ENCODE measurements at places on chromosomes 4 and X.

DNA sequence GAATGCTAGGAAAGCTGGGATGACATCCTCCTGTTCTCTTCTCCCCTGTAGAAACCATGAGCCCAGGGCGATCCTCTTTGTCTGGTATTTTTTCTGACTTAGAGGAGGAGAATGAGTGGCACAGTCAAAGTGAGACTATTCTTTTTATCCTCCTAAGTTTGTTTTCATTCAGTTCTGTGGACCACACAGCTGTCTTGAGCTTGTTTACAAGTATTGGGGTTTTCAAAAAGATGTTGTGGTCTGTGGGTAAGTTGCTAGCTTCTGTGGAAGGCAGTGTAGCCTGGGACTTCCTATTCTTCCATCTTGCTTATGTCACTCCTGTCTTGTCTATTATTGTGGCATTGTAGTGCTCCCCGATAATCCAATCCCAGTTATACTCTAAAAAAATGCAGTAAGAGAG lies 223.0 kb downstream of the PAPSS1 start:
- no peak for ATAC-seq

GRCh38 chrX:107603429-107604159 lies 24.7 kb upstream of the PRPS1 start:
- ATAC-seq: no peak

GRCh38 chr4:2177443-2178093 lies 64.4 kb downstream of the HAUS3 start:
- ATAC-seq: no peak

DNA sequence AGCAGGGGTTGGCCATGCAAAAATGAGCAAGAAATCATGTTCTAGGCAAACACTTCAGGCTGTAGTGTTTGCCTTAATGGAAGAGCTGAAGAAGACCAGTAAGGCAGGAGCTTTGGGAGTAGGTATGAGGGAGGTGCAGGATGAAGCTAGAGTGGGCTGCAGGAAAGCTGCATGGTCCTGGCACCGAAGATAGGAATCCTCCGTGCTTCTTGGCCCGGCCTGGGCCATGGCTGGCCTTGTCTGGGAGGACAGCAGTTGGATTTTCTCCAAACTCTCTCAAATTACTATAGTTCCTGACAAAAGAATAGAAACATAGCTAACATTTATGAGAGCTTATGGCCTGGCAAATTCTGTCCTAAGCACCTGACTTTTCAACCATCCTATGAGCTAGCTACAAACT lies 116.5 kb downstream of the UCHL1 start:
- ATAC-seq: no peak

DNA sequence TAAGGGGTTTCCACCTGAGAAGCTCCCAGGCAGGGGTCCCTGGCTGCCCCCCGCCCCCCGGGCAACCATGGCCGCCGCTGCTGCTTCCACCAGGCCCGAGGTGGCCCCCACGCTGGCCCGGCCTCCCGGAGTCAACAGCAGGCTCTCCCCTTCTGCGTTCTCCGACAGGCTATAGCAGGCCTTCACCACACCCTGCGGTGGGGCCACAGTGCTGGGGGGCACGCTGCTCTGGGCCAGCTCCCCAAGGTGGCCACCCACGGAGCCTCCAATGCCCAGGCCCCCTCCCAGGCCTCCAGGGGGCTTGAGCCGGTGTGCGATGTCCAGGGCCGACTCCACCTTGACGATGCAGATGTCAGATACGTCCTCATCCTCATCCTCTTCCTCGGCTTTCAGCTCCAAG lies 72.5 kb downstream of the UBE2K start:
- no peak for ATAC-seq

DNA sequence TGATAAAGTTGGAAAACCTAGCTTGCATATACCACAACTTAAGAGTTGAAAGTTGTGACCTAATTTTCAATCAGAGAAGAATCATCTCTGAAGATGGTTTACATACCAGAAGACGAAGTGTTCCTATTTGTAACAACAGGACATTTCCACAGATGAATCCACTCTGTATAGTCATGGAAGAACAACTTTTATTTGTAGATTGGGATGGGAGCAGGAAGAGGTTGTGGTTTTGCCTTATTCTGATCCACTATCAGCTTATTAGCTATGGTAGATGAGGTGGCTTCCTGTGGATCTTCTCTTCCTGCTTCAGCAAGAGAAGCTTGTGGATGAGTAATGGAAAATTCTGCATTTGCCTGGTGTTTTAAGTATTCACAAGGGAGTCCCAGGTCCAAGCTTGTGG lies 18.6 kb upstream of the SUPT20HL1 start:
- no peak for ATAC-seq

DNA sequence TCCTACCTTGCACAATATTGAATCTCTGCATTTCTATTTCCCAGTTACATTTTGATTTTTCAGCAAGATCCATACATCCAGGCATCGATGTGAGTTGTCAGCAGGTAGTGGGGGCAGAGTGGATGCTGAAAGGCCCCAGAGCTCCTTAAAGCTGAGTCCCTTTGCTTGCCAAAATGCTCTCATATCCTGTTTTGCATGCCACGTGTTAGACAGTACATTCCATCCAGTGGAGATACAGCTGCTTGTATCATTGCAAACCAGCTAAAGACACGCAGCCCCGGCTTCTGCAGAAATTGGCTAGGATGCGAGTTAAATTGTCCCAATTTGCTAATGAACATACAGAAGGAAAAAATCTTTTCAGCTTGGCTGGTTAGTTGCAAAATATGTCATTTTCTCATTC lies 179.6 kb upstream of the MXRA5 start:
- ATAC-seq: no peak

GRCh38 chr4:8916351-8916885 lies 44.8 kb upstream of the HMX1 start:
- no peak for ATAC-seq

- no peak for ATAC-seq
Observed at GRCh38 chr4:20591571-20591970, 108.7 kb upstream of the PACRGL start.

- peak; percentile 90 for ATAC-seq
Observed at GRCh38 chrX:119067023-119067739, 5.6 kb upstream of the CT47C1 start.

DNA sequence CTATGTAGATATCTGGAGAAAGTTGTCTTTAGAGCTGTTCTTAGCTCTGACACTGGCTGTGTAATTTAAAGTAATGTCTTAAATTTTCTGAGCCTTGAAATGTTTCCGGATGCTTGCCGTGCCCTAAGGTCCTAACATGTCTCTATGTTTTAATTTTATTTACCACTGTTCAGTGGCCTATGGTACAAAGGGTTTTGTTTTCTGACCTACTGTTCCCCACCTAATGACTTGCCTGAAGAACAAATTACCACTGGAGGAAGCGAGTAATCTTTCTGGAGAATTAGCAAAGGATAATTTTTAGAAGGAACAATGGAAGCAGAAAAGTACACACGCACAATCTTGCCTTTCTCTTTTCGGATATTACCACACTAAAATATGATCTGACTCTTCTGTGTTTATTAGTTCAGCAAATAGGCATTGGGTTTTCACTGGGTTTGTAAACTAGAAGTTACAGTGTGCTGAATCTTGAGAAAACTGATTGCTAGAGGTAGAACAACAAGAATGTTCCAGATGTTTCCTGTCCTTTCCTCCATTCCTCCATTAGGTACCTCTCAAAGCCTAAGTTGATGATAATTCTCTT lies 435.9 kb downstream of the PACRGL start:
- no peak for ATAC-seq

- no peak for ATAC-seq
Observed at GRCh38 chr4:94676970-94677369, 80.8 kb upstream of the BMPR1B start.

DNA sequence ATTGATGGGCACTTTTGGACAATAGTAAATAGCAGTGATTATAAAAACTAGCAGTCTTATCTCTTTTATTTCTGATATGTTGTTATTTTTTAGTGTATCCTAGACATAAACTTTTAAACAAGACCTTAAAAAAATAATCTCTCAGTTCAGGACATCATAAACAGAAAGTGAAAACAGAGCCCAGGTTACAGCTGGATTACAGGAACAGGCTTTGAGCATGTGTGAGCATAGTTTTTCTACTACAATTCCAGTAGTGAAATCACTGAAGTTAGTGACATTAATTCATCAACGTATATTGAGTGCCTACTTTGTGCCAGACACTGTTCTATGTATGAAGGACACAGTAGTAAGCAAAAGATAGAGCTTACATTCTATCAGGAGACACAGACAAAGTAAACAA lies 16.9 kb downstream of the TRIM75 start:
- no peak for ATAC-seq

GRCh38 chr4:183968502-183968901 lies 63.4 kb downstream of the STOX2 start:
- no peak for ATAC-seq

GRCh38 chrX:152915541-152916241 lies 17.8 kb downstream of the ZNF185 start:
- ATAC-seq: peak; percentile 71

- no peak for ATAC-seq
Observed at GRCh38 chr4:142480244-142480643, 365.9 kb downstream of the INPP4B start.

DNA sequence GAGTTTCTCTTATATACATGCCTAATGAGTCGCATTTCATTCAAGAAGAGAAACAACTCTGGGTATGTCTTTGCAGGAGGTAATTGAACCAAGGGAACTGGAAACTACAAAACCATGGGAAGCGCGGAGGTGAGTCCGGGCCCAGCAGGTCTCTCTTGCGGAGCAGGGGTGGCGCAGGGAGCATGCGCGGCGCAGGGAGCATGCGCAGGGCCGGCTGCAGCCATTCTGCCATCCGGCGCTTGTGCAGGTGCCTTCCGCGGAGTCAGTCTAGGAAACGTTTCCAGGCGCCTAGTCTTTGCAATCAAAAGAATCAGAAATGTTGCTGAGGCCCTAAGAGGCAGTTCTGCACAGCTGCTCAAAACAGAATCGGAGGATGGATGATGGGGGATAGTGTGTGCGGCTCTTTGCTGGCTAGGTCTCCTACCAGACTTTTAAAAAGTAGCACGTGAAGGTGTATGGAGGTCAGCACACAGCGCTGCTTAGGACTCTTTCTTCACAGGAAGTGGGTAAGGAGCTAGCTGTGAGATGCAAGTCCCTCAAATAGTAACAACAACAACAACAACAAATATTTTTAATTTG lies 433.8 kb upstream of the FAT1 start:
- ATAC-seq: no peak

All from stimulated activated memory B cell treated with anti-CD40 and anti-IgM and Interleukin-4, amounts not matched to agents 10 μg/mL and 1 μg/mL and 100 μg/mL, for 72 hours (primary cell).